Right renal pelvis (tissue), 4 donors: ENCODE measurements at places on chromosomes 3 and 15.

GRCh38 chr3:139234491-139234890, 109.3 kb upstream of the MRPS22 start:
- no peak for DNase-seq

- peak; percentile 8 for DNase-seq
Measured at GRCh38 chr3:39378088-39378487, 5.1 kb upstream of the SLC25A38 start.

DNA sequence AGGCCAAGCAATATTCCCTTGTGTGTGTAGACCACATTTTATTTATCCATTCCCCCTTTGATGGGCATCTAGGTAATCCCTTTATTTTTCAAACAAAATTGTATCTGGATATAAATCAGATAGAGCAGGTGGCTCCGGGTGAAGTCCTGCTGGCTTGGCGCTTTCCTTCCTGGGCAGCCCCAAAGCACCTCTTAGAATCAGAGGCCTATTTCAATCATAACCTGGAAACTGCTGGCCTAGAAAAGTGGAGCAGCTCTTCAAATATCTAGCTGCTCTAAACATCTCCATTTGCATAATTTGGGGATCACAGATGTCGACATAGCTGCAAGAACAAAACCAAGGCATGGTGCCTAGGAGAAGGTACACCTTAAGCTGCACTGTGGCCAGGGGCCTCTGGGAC, 40.2 kb downstream of the RASGRF1 start:
- DNase-seq: no peak

DNA sequence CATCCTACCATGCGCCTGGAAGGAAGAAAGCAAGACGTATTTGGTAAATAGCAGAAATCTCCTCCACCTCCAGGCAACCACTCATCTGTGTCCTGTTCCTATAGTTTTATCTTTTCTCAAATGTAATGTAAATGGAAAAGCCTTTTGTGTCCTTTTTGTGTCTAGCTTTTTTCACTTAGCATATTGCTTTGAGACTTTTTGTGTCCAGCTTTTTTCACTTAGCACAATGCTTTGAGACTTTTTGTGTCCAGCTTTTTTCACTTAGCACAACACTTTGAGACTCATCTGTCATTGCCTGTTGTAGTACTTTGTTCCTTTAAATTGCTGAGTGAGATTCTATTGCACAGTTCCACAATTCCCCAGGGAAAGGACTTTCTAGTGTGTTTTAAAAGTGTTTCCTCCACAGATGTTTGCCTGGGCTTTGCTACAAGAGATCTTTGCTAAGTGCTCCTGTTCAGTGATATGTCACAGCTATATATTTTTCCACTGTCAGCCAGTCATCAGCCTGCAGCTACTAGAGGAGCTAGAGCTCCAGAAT, 27.9 kb upstream of the MUC13 start:
- no peak for DNase-seq

DNA sequence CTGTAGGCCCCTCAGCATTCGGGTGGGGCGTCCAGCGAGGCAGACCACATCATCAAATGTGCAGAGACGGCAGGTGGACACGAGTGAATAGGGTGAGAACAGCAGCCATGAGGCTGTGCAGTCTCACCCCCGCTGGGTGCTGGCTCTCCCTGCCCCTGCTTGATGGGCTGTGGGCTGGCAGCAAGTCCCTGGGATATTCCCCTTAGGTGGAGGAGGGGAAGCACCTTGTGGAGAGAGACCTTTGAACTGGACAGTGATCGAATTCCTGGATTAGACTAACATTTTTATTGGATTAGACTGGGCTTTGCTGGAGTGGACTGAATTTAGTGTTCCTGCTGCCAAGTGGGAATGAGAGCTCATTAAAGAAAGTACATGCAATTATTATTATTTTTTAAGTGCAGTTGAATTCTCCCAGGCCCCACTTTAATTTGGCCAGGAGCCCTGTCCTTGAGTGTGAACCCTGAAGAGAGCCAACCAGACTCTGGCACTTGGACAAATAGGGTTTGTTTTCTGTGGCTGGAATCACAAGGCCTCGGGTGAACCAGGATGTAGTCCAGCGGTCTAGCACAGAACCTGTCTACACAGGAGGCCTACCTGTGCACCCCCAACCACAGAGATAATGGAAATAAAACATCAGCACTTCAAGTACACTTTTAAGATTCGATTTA, 193.1 kb downstream of the ABHD5 start:
- no peak for DNase-seq

- DNase-seq: no peak
Measured at GRCh38 chr3:33364531-33365128, 75.6 kb downstream of the UBP1 start.

DNA sequence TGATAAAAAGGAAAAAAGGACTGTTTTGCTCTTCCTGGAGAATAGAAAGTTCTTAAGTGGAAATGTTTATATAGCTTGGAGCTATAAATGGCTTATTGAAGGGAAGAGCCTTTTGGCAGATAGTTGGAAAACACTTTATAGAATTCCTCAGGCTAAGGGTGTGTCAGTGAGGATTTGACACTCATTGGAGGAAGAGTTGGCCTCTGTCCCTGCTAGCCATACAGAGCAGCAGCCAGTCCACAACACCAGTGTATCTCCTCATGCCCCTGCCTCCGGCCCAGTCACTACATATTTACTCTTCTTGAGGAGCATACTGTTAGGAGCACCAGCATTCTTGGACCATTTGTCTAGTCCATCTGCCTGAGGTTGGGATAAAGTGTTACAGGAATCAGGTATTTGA, 36.2 kb downstream of the KLHL18 start:
- no peak for DNase-seq
